ENCODE measurements at places on chromosomes 11 and 22.

DNA sequence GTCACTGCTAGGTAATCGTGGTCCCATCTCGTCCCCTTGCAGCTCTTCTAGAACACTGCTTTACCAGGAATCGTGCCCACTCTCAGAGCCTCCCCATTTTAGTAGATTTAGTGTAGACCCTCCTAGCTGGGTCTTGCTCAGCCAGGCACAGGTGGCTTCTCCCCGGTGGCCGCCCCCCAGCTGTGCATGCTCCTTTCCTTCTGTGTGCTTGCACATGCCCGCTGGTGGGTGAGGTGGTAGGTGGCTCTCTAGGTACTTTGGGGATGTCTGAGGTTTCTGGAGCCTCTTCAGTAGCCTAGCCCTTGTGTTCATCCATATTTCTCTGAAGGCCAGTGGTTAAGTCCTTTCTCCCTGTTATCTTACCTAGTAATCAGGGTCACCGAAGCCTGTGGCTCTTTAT is 5.6 kb downstream of the TUB start:
- DNase-seq: no peak

DNA sequence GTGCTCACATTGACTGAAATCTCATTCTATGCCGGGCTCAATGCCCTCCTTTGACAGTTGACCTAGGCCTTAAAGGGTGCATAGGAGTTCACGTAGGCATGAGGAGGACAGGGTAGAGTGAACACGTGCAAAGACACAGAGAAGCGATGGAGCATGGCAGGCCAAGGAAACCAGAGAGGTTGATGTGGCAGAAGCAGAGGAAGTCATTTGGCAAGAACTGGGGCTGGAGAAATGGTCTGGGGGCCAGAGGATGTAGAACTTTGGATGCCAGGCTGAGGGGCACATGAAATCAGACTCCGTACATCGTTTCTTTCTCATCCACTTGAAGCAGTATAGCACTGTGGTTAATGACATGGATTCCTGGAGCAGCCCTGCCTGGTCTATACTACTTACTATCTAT is 13.6 kb upstream of the ABCC8 start:
- no peak for DNase-seq

- DNase-seq: no peak
Measured at GRCh38 chr22:23122216-23122957, 19.4 kb downstream of the RSPH14 start.

GRCh38 chr11:16809886-16810668 is 71.6 kb downstream of the C11orf58 start:
- DNase-seq: no peak

DNA sequence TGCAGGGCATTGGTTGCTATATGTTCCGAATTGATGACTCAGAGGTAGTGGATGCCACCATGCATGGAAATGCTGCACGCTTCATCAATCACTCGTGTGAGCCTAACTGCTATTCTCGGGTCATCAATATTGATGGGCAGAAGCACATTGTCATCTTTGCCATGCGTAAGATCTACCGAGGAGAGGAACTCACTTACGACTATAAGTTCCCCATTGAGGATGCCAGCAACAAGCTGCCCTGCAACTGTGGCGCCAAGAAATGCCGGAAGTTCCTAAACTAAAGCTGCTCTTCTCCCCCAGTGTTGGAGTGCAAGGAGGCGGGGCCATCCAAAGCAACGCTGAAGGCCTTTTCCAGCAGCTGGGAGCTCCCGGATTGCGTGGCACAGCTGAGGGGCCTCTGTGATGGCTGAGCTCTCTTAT is 5.4 kb upstream of the TTC36 start:
- no peak for DNase-seq

- no peak for DNase-seq
Measured at GRCh38 chr11:73011126-73011817, 130.8 kb downstream of the FCHSD2 start.

DNA sequence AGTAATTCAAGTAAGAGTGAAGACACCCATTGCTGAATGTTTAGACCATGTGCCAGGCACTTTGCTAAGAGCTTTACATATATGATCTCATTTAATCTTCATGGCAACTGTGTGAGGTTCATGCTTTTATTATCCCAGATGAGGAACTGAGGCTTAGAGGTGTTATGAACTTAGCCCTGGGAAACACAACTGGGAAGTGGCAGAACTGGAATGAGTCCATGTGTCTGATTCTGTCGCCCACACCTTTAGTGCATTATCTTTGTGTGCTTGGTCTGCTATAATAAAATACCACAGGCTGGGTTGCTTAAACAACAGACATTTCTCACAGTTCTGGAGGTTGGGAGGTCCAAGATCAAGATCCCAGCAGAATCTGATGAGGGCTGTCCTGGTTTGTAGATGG is 108.7 kb upstream of the PLET1 start:
- no peak for DNase-seq

- DNase-seq: peak; percentile 16
Measured at GRCh38 chr11:92269021-92269420, 44.4 kb downstream of the FAT3 start.

DNA sequence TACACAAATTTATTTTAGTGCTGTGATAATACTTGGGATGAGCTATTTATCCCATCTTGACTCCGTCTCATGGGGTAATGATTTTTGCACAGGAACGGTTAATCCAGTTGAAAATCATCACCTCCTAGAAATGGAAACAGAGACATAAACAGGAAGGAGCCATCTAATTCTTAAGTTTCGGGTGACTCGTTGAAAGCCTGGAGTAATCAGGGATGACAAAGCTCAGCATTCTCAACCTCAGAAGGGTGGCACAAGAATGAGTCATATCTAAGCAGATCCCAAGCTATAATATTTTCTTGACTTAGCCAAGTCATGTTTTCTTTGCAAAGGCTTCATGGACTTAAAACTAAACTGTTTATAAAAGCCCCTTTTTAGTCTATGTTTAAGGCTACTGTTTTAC is 280.8 kb upstream of the CCDC90B start:
- DNase-seq: no peak

DNA sequence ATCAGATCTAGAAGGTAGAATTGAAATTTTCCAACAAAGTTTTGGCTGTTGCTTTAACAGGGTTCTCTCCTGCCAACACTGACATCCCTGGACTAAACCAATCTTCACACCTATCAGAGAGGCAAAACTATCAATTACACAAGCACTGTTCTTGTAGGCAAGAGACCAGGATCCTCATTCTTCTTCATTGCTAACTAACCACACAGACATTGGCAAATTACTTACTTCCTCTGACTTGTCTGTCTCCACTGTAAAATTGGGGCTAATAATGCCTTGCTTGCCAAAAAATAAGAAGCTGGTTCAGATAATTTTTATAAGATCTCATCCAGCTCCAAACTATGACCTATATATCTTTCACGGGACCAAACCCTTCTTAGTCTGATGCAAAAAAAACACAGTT is 93.8 kb upstream of the DDI1 start:
- DNase-seq: no peak

DNA sequence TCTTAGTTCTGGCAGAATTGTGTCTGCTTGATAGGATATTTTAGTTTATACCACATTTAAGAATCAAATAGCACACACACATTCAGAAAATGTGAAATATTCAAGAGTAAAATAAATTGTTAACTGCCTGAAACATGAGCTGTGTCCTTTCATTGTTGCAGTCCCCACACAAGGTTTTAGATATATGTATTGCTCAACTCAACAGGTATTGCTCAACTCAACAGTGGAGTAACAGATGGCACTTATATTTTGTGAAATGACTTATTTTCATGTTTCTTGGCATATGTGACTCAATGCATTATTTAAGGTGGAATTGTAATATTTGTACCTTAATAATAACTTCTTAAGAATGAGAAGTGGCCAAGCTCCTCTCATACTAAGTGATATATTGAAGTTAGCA is 760.3 kb downstream of the CNTN5 start:
- no peak for DNase-seq

- DNase-seq: no peak
Measured at GRCh38 chr11:118277312-118277711, 13.2 kb upstream of the MPZL2 start.

DNA sequence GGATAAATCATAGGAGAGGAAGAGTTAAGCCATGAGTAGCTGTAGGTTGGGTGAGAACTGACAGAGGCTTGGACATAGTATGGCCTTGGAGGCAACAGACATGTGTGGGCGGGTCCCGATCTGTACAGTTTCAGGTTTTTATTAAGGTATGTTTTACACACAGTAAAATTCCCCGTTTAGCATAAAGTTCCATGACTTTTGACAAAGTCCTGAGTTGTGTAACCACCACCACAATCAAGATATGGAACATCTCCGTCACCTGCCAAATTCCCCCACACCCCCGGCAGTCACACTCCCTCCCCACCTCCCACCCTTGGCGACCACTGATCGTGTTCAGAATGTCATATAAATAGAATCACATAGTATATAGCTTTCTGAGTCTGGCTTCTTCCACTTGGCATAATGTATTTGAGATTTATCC is 68.1 kb downstream of the GRIK4 start:
- DNase-seq: no peak

DNA sequence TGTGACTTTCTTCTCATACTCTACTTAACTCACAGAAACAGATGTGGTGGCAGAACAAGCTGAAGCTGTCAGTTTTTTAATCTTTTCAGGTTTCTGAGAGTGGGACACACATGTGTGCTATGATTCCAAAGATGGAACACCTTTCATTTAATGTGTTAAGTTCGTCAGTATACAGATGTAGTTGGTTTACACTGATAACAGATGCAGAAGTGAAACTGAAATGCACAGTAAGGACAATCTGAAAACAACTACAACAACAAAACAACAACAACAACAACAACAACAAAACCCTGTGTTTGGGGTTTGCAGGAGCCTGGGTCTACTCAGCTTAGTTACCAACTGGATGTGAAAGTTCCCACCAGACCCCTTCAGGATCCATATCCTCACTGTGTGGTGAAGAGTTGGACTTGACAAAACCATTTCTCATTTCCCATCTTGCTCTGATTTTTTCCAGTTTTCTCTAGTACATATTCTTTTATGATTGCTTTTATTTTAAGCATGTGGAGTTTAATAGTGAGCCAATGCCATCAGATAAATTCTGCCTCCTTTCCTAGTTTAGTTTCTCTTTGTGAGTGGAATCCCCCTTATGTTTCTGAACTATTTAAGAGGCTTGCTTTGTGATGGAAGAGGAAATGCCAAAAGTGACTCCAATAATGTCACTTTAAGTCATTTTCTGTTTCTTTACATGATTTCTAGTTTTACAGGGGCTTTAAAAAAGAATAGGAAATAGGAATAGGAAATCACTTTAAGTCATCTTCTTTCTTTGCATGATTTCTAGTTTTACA is 47.8 kb downstream of the ARHGAP42 start:
- no peak for DNase-seq

- no peak for DNase-seq
Measured at GRCh38 chr22:46639843-46640242, 19.7 kb downstream of the GRAMD4 start.

DNA sequence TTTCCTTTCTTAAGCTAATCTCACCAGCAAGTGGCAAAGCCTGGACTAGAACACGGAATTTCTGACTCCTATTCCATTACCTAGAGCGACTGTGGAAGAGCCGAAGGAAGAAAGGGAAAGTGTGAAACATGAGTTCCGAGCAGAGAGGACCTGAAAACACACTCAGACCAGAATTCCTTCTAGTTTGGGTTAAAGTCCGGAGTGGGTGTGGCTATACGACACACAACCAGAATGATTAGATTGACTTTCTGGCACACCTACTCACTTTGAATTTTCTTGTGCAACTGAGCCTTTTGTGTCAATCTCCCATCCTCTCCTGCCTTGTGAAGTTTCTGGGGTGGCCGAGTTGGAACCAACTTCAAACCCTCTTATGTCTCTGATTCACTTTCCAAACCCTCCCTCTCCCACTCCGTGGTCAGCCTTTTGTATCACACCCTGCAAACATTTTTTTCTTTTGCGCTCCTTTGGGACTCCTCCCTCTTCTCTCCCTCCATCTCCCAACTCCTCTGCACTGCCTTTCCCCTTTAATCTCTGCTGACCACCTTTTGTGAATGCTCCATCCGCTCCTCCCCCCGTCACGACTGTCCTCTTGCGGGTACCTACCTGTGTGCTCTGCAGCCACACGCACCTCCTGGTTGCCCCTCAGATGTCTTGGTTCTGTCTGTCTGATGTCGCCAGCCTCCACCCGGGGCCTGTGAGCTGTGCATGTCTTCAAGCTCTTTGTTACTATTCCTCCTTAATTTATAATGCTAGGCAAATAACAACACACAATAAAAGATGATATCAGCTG is 86.3 kb upstream of the BLID start:
- DNase-seq: peak; percentile 45

- no peak for DNase-seq
Measured at GRCh38 chr11:67289226-67289650, at the start of gene ANKRD13D. Gene ANKRD13D (plus strand): TSS chr11:67289303. CDS start chr11:67289461, 158 bp downstream.

DNA sequence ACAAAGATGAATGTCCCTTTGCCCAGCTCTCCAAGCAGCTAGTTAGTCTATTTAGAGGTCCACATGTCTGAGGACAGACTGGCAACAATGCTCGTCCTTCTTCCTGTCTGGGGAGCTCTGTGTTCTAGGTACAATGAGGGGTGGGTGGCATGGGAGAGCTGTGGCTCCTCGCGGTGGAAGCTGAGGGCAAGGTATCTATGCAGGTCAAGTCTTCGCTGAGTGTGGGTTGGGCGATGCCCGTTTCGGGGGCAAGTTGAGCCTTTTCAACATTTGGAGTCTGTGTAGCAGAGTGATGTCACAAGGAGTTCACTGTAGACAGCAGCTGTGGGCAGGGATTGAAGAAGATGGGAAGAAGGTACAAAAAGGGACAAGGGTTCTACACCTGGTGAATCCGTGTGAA is 163.2 kb downstream of the FEZ1 start:
- DNase-seq: no peak

DNA sequence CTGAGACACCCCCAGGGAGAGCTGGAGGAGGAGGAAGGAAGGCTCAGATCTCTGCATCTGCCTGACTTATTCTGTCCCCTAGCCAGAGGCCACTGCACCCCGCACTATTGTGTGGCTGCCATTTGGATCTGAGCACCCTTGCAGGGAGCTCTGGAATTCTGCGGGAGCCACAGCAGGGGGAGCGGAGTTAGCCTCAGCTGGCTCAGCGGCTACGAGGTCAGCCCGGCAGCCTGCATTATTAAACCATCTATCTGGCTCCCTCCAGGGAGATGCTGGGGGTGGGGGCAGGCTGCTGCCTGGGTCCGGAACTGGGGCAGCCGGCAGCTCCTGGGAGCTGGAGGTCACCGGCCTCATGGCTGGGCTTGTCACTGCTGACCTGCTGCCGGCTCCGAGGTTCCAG is 6.5 kb upstream of the ELFN2 start:
- DNase-seq: no peak

- DNase-seq: no peak
Measured at GRCh38 chr11:7513234-7514098, at the start of gene PPFIBP2. Gene PPFIBP2 (plus strand): TSS chr11:7513999. CDS start chr11:7549476, 35,477 bp downstream.

- no peak for DNase-seq
Measured at GRCh38 chr11:10807493-10808234, 1.1 kb downstream of the EIF4G2 start.

DNA sequence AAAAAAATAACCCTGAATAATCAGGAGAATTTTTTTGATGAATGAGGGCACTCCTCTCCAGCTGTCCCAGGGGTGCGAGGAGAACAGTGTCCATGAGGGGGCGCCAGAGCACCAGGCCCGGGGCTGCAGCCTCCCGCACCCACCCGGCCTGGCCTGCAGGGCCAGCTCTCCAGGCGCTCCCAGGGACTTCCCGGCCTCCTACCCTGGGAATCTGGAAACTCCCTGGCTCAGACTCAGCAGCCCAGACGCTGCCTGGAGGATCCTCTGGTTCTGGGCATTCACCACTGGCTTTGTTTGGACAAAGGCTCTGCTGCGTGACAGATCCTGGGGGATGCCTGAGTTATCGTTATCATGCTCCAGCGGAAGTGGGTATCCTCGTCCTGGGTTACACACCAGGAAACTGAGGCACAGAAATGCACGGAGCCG is 31.0 kb downstream of the MCM5 start:
- peak; percentile 85 for DNase-seq

- DNase-seq: no peak
Measured at GRCh38 chr11:83612891-83613766, 327.0 kb upstream of the CCDC90B start.

GRCh38 chr11:131756479-131757110 is 386.2 kb downstream of the NTM start:
- no peak for DNase-seq

Measured in AG04450 (cell line).